ENCODE measurements at places on chromosomes 5 and 9.

- DNase-seq = no peak
These were observed 91.9 kb upstream of the CEP78 start for GRCh38 chr9:78144008-78144381.

DNA sequence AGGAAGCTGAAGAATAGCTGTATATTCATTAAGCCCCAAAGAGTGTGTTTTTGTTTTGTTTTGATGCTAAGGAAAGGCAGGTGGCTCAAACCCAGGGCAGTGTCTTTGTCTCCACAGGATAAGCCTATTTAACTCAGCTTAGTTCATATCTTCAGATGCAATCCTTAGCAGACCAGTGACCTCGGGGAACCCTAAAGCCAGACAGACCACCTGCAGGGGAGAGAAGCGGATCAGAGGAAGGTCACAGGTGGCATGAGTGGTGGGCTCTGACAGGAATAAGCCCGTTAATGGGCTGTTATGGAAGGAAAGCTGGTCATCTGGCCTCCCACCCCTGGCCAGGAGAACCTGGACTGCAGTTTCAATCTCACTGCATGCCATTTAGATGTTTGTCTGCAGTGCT is 30.8 kb downstream of the TAS2R1 start:
- no peak for DNase-seq

DNA sequence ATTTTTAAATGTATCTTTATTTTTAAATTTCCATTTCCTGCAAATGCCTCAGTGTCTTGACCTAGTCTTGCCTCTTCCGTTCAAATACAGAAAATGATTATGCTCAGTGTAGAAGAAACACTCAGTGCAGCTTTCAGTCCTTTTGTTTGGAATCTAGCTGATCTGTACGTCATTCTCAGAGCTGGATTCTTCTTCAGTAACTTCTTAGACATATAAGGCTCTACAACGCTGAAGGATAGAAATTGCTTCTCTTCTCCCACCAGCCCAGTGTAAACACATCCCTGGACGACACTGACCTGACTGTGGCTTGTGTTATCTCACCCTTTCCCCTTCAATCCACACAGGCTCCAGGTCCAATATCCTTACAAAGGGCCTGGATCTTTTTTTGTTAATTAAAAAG is 3.2 kb upstream of the ALDH1B1 start:
- no peak for DNase-seq

DNA sequence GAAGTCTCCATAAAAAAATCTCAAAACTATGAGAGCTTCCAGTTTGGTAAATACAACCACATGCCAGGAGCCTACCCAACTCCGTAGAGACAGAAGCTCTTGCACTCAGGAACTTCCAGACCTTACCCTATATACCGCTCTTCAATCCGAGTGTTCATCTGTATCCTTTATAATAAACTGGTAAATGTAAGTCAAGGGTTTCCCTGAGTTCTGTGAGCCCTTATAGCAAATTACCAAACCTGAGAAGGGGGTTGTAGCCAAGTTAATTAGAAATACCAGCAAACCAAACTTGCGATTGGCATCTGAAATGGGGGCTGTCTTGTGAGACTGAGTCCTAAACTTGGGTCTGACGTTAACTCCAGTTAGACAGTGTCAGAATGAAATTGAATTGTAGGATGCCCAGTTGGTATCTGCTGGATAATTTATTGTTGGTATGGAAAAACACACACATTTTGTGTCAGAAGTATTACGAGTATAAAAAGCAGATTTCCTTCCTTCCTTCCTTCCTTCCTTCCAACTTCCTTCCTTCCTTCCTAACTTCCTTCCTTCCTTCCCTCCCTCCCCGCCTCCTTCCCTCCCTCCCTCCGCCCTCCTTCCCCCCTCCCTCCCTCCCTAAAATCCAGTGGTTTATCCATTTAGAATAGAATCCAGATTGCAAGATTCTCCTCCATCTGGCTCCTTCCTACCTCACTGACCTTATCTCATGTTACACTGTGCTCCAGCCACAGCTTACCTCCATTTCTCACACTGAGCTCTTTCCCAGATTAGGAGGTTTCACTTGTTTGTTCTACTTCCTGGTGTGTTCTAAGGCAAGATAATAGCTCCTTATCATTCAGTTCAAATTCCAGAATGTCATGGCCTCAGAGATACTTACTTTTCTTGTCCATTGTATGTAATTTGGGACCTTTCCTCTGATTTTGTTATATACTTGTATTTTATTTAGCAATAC is 196.7 kb downstream of the WDR70 start:
- DNase-seq = no peak

DNA sequence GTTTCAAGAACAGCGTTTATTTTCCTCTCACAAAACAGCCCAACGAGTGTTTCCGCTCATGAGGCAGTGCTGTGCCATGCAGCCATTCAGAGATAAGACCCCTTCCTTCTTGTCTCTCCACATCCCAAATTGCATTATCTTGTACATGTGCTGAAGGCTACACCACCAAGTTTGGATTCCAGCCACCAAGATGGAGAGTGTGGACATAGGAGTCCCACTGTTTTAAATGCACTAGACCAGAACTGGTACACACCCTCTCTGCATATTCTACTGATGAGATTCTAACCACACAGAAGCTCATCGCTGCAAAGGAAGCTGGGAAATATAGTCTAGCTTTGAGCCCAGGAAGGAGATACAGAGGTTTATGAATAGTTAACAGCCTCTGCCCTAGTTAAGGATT is 509.4 kb downstream of the NFIB start:
- DNase-seq = no peak

DNA sequence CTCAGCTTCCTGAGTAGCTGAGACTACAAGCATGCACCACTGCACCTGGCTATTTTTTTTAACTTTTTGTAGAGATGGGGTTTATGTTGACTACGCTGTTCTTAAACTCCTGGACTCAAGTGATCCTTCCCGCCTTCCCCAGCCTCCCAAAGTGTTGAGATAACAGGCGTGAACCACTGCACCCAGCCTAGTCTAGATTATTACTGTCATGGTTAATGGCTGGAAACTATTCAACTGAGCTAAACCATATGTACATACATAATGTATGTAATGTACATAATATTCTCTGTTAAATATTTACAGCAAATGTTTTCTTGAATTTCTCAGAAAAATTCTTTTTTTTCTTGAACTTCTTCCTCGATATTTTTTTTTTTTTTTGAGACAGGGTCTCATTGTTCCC is 21.3 kb downstream of the PPP2CA start:
- no peak for DNase-seq

GRCh38 chr9:130114741-130115140 is 57.5 kb upstream of the NCS1 start:
- DNase-seq = no peak

GRCh38 chr9:130043654-130044623 is 950 bp upstream of the FNBP1 start:
- no peak for DNase-seq

GRCh38 chr5:141186897-141187512 is at the start of gene PCDHB9:
Gene PCDHB9 (plus strand): TSS chr5:141187161. CDS start chr5:141187319, 158 bp downstream.
- no peak for DNase-seq

DNA sequence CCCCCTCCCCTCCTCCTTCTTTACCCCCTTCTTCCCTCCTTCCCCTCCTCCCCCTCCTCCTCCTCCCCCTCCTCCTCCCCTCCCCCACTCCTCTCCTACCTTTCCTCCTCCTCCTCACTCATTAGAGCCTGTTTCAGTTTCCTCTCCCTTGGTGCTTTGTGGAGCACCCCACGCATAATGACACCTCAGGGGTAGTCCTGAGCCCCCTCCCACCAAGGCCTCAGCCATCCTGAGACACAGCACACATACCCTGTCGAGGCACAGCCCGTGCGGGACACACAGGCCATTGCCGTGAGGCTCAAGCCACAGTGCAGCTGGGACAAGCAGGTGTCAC is 35.4 kb downstream of the HK3 start:
- no peak for DNase-seq

DNA sequence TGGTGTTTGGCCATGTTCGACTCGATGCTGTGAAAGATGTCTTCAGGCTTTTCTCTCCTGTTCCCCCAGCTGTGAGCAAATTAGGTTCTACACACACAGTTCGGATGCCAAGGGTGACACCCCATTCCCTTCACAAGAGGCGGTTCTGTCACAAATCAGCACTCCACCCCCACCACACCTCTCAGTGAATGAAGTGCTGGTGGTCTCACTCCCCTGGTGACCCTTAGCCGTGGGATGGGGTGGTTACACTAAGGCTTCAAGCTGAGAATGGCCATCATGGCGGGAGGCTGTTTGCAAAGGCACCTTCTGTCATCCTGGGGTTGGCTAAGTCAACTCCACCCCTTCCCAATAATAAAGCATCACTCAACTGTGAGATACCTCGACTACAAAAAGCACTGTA is 26.4 kb downstream of the AMBP start:
- DNase-seq = no peak

GRCh38 chr5:38764937-38765391 is 80.8 kb upstream of the OSMR start:
- no peak for DNase-seq

GRCh38 chr9:131237931-131238401 is 38.3 kb downstream of the FAM78A start:
- no peak for DNase-seq

- no peak for DNase-seq
These were observed 34.9 kb upstream of the FCHO2 start for GRCh38 chr5:72920690-72921502.

DNA sequence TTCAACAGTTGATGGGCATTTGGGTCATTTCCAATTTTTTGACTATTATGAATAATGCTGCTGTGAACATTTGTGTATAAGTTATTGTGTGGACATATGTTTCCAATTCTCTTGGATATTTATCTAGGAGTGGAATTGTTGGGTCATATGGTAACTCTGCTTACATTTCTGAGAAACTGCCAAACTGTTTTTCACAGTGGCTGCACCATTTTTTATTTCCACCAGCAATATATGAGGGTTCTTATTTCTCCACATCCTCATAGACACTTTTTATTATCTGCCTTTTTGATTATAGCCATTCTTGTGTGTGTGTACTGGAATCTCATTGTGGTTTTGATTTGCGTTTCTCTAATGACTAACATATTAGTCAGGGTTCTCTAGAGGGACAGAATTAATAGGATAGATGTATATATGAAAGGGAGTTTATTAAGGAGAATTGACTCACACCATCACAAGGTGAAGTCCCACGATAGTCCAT is 14.7 kb upstream of the MED27 start:
- DNase-seq = no peak

Measured in type B pancreatic cell (in vitro differentiated cells).